Activated naive CD4-positive, alpha-beta T cell treated with anti-CD3 and anti-CD28 coated beads for 36 hours (primary cell): ENCODE measurements at places on chromosomes 2 and 18.

DNA sequence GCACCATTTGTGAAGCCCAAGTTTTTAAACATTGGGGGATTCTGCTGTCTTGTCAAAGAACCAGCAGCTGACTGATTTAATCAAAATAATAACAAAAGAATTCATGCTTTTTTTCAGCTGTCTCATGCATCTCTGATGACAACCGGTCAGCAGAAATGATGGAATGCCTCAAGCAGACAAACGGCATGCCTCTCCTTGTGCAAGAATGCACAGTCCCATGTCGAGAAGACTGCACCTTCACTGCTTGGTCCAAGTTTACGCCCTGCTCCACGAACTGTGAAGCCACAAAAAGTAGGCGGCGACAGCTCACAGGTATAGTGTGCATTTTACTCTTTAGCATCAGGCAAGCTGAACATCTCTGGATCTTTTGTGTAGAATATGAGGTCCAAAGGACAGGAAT lies 558.8 kb upstream of the HNMT start:
- no peak for DNase-seq

GRCh38 chr2:52572469-52572894 lies 1195.1 kb upstream of the CHAC2 start:
- DNase-seq = no peak

- DNase-seq = peak; percentile 52
Observed at GRCh38 chr2:229714736-229715541, 584 bp upstream of the DNER start.

GRCh38 chr2:177717831-177718618 lies 325.5 kb downstream of the AGPS start:
- DNase-seq = no peak

DNA sequence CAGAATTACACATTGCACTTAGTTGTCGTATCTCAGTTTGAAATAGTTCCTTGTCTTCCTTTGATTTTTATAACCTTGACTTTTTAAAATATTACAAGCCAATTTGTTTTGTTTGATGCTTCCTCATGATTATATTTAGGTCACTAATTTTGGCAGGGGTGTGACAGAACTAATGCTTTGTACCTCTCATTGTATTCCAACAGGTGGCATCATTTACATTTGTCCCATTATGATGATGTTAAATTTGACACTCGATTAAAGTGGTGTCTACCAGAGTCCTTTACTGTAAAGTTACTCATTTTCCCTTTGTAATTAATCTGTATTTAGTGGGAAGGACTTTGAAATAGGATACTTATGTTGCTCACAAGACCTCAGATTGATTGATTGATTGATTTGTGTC lies 21.5 kb upstream of the MFSD2B start:
- no peak for DNase-seq

- DNase-seq = no peak
Observed at GRCh38 chr2:102915128-102915527, 153.3 kb downstream of the TMEM182 start.

DNA sequence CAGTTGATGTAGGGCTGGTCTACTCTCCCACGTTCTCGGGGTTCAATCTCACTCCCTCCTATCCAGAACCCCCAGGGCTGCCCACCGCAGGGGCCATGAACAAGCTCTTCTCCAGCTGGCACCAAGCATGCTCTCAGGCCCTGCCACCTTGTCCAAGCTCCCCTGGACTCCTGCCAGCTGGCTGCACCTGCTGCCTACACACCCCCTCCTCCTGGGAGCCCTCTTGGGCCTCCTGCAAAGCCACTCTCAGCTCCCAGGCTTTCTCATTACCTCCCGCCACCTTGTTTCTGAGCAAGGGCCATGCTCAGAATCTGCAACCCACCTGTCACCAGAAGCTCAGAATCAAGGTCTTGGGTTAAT lies 56.0 kb downstream of the HDAC4 start:
- DNase-seq = no peak

DNA sequence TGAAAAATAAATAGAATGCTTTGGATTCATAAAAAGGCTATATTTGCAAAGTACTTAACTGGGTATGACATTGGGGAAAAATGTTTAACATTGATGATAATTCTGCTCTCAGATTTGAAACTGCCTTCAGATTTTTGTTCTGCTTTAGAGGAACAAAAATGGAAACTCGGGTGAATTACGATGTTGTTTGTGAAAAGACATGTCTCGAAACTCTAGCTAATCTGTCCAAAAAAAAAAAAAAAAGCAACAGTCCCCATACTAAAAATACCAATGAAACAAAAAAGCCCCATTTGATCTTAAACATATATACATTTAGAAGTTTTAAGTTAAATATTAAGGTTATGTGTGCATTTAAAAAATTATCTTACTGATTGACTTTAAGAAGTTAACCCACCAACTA lies 3.0 kb downstream of the ZDBF2 start:
- no peak for DNase-seq

- no peak for DNase-seq
Observed at GRCh38 chr2:9167718-9168657, 38.6 kb upstream of the ASAP2 start.

DNA sequence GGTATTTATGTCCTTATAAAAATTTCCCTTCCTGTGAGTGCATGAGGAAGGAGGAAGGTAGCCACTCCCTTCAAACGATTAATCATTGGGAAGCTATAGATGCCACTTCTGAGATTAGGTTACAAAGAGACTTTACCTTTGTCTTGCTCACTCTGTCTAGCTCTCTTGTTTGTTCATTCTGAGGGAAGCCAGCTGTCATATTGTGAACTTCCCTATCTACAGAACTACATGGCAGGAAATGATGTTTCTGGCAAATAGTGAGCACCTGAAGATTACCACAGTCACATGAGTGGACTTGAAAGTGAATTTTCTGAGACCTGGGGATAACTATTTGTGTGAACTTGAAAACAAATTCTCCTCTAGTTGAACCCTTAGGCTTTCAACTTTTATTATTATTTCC lies 776.8 kb downstream of the CCDC85A start:
- DNase-seq = no peak

- no peak for DNase-seq
Observed at GRCh38 chr2:162065767-162066166, 8.2 kb downstream of the DPP4 start.
